ENCODE measurements at places on chromosomes 5 and 9.

DNA sequence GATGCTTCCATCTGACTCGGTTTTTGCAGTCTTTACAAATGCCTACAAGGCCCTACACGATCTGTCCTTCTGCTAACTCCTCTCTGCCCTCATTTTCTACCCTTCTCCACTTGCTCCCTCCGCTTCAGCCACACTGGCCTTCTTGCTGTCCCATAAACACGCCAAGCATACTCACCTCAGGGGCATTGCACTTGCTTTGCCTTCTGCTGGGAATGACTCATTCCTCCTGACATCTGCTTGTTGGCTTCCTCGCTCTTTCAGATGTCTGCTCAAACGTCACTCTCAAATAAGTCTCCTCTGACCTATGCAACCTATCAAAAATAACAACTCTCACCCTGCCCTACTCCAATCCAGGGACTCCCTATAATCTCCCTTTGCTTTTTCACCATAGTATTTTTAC, 28.2 kb downstream of the CDC25C start:
- DNase-seq: no peak

DNA sequence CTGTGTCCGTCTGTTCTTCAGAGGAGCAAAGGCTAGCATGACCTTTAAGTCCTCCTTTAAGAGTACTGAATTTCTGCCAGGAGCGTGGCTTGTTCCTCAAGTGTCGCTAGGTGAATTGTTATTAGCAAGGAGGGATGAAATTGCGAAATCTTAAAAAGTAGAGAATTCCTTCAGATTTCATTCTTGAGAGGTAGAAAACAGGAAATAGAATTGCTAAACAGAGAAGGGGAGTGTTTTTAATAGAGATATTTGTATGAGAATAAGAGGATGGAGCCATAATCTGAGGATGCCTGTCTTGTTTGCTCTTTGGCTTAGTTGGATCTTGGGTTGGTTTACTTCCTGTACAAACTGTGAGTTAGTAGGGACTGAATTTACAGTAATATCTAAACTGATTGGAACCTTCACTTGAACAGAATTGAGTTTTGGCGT, 39.2 kb downstream of the EXOSC2 start:
- no peak for DNase-seq

GRCh38 chr5:53257806-53258373, 148.3 kb upstream of the MOCS2 start:
- no peak for DNase-seq

DNA sequence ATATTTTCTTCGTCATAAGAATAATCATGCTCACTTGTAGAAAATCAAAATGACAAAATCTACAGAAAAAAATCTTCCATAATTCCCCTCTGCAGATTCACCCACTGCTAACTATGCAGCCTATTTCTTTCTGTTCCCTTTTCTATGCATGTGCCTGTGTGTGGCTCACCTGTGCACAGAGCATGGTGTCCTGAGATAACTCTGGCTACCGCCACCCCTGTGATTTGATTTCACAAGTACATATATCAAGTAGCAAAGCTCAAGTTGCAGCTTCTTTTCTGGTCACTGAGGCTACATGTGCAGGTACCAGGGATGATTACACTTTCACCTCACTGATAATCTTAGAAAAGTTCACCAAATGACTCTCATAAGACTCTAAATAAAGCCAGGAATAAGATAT, 18.4 kb upstream of the ISCA1 start:
- no peak for DNase-seq

GRCh38 chr9:88880199-88880598, 111.1 kb upstream of the S1PR3 start:
- no peak for DNase-seq

GRCh38 chr5:93805616-93806379, 64.4 kb upstream of the POU5F2 start:
- DNase-seq: no peak

GRCh38 chr9:89342213-89342612, 23.9 kb downstream of the SECISBP2 start:
- no peak for DNase-seq

GRCh38 chr9:112955550-112955949, 56.4 kb downstream of the ZNF883 start:
- DNase-seq: no peak

DNA sequence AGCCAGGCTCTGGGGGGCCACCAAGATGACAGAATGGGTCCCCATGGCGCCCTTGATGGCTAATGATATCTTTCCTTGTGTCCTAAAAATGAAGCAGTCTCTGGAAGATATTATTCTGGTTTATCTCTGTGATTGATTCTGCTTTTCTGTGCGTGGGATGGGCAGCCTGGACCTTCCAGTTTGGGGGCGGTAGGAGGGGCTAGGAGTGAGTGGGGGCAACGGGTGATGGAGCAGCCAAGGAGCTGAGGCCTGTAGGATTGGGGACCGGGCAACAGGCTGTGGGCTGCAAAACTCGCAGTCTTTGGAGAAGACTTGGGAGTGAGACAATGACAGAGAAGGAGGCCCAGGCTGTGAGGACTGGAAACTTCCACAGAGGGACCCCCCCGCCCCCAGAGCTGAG, 8.8 kb downstream of the PRRX2 start:
- no peak for DNase-seq

- no peak for DNase-seq
Observed at GRCh38 chr5:150235500-150235854, 45.6 kb downstream of the SLC6A7 start.

DNA sequence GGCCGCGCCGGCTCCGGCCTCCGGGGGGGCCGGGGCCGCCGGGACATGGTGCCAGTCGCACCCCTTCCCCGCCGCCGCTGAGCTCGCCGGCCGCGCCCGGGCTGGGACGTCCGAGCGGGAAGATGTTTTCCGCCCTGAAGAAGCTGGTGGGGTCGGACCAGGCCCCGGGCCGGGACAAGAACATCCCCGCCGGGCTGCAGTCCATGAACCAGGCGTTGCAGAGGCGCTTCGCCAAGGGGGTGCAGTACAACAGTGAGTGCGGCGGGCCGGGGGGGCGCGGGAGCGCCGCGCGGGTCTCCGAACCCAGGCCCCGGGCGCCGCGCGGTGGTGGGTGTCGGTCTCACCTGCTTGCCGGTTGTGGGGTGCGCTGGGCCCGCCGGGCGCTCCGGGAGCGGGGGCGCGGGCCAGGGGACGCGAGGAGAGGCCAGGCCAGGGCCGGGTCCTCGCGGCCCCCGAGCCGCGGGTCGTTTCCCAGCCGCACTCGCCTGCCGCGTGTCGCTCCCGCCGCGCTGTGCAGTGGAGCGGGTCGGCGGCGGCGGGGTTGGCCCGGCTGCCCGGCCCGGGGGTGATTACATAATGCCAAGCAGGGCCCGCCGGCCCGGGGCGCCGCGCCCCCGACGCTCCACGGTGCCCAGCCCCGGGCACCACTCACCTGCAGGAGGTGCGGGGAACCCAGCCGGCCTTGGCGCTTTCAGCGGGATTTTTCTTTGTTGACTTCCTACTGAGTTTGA, 492 bp downstream of the RABL6 start:
- DNase-seq: no peak

DNA sequence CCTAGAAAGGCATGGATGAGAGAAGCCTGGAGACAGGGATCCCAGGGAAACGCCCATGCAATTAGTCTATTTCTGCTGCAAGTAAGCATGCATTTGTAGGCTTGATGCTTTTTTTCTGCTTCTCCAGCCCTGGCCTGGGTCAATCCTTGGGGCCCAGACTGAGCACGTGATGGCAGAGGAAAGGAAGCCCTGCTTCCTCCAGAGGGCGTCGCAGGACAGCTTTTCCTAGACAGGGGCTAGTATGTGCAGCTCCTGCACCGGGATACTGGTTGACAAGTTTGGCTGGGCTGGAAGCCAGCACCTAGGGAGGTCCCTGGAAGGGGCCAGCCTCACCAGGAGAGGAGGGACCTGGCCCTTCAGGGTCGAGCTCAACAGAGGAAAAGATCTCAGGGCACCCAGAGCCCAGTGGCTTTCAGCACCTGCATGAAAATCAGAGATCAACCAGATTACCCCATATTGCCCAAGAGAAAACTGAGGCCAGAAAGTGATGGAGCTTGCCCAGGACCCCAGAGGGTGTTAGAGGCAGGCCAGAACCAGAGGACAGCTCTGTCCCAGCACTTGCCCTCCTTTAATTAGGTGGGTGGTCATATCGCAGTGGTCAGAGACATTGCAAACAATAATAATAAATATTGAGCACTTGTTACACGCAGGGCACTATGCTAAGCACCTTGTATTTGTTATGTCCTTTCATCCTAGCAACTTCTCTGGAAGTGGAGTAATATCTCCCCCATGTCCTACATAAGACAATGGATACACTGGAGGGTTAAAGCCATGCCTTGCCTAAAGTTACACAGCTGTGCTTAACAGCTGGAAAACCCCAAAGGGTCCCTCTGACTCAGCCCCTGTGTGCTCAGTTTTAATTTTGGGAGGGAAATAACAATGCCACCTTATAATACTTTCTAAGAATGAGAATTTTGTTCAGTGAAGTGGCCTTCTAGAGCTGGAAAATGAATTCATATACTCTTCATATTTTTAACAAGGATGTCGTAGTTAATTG, 67.1 kb downstream of the KLF4 start:
- peak; percentile 87 for DNase-seq

GRCh38 chr5:153543288-153543687, 52.8 kb downstream of the GRIA1 start:
- no peak for DNase-seq

GRCh38 chr9:99438596-99438995, 216.5 kb downstream of the SEC61B start:
- DNase-seq: no peak

DNA sequence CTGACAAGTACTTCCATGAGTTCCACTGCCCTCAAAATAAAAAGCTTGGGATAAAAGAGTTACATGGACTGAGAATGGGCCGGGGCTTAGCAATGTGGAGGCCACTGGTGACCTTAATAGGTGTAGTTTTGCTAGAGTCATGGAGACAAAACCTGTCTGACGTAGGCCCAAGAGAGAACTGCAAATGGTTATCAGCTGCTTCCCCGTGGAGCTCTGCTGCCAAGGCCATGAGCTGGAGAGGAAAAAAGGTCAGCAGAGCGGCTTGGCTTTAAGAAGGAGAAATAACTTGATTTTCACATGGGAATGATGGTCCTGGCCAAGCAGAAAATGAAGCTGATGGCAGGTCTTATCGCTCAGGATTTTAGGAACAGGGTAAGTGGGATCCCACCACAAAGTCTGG, 3.7 kb upstream of the SURF6 start:
- DNase-seq: no peak

GRCh38 chr5:83485842-83486241, 14.3 kb downstream of the VCAN start:
- no peak for DNase-seq

GRCh38 chr5:151053796-151054462, 26.9 kb downstream of the TNIP1 start:
- no peak for DNase-seq

DNA sequence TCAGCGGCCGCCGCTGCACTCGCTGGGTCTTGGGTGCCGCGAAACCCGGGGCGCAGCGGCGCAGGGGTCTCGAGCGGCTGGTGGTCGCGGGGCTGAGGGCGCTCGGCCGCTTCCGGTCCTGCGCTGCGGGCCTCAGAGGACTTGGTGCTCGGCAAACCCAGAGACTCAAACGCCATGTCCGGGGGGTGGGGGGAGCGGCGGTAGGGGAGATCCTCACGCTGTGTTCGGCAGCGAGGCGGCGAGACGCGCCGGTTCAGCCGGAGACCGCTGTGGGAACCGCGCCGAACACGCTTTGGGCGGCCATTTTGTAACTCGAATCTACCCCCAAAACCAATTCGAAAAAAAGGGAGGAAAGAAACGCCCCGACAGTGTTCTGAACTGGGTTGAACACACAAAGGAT, 317.5 kb upstream of the CDH18 start:
- DNase-seq: no peak

DNA sequence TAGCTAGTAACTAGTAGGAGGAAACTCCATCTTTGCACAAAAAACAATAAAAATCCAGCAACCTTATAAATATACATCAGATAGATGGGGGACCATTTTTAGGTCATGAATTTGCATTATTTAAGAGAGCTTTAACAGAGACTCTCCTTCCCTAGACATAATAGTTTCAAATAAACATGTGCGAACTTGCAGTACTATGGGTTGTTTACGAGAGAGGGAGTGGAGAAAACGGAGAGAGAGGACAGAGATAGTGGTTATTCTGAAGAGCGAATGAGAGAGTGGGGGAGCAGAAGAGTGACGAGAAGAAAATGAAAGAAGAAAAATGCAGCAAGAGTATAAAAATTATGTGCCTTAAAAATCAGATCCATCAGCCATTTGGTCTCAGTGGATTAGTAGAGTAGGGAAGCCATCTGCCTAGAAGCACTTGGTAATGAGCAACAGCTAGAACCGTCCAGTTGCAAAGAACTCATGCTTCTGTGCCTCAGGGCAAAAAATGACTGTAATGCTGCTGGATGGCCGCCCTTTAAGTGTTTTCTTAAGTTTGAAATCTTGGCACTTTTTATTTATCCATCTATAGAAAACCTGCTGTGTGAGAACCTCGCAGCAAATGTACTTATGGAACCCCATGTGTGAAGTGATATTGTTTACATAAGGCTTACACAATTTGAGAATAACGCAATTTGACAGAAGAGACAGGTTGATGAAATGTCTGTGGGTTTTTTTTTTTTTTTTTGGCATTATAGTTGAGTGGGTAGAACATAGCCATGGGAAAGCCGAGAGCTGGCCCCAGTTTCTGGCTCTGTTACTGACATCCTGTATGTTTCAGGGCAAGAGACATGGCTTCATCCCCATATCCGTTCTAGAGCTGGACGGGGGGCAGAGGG, 95.6 kb upstream of the ZNF608 start:
- DNase-seq: no peak

DNA sequence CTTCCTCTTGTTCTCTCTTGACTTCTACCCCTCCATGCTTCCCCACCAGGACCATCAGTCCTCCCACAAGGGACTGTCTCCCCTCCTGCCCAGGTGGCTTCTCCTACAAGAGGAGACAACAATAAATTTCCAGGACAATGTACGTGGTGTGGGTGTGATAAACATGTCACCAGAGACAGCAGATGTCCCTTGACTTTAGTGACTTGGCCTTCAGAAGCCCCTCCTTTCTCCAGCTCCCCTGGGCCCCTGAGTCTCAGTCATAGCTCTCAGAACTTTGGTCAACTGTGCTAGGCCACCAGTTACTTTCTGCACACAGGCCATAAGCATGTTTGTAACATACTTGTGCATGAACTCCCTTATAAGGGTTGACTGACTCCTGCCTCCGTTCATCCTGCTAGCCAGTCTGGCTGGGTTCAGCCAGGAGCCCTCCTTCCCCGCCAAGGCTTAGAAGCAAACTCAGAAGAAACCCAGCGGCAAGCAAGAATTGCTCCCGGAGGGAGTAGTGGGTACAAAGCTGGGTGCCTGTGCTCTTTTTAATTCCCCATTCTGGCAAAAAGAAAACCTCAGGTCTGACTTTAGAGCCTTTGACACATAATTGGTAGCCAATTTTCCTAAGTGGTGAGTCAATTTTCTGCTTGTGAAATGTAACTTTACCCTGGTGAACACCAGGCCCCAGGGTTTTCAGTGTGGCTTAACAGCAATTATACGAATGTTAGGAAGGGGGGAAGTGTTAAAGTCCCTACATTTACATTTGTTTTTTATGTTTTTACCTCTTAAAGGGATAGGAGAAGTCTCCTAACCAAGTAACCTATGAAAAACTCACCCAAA, 49.2 kb downstream of the EBF1 start:
- DNase-seq: no peak

- no peak for DNase-seq
Observed at GRCh38 chr9:113479174-113479621, 15.7 kb downstream of the RGS3 start.

Measured in NCI-H2029 (cell line).